ENCODE measurements at places on chromosomes 7 and 10.

DNA sequence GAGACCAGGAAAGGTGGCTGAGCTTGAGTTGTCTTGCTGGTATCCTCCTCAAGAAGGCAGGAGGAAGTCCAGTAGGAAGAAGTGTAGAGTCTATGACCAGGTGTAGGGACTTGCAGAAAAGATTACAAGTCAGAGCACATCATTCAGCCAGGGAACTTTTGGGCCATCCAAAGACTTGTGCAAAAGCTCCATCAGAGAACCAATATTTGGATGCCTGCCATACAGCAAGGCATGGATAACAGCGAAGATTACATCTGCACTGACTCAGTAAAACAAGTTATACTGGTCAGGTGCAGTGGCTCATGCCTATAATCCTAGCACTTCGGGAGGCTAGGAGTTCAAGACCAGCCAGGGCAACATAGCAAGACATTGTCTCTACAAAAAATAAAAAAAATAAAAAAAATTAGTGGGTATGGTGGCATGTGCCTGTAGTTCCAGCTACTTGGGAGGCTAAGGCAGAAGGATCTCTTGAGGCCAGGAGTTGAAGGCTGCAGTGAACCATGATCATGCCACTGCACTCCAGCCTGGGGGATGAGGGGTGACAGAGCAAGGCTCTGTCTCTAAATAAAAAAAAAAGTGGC is 13.2 kb upstream of the NMT2 start:
- DNase-seq, result no peak

DNA sequence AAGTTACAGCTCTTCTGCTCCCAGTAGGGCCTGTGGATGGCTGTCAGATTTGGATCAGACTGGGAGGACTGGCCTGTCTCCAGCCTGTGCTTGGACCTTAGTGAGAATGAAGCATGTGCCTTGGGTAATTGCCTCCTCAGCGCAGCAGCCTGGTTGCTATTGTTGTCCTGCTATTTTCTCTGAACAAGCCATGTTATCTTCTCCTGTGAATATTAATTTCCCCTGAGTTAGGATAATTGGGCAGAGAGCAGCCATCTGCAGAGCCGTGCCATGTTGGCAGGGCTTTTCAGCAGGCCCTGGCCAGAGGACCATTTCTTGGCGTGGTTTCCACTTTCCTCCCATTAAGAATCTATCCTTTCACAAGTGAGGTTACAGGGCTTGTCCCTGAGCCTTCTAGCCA is 497.3 kb downstream of the SORCS3 start:
- no peak for DNase-seq

DNA sequence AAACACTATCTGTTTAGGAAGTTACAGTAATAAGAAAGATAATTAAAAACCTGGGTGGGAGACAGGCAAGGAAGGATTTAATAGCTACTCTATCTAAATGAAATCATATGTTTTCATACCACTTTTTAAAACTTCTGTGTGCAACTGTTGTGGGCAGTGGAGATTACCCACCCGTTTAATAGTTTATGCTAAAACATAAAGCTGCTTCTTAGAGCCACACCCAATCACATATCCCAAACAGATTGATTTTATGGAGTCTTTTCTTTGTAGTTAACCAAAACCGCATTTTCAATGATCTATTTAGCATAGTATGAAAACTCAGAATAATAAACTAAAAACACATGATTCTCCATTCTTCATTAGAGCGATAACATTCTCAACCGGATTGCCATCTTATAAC is 304.1 kb downstream of the AGMO start:
- no peak for DNase-seq

DNA sequence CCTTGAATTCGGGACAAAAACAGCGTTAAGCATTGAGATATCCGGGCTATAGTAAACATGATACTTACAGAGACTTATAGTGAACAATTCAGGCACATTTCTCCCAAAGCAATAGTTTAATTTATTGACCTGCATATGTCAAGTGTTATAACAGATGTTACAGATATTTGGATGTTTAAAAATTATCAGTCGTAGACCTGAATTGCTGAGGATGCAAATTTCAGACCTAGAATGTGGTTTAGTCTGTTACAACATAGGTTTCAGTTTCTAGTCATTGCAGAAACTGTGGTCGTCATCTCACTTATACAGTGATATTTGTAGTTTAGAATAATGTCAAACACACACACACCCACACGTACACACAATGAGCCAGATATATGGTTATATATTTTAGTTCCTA is 85.2 kb downstream of the VTI1A start:
- peak; percentile 33 for DNase-seq

- DNase-seq, result no peak
Observed at GRCh38 chr7:84722086-84722485, 464.8 kb downstream of the SEMA3D start.

GRCh38 chr10:5574642-5575131 is 49.9 kb downstream of the CALML3 start:
- no peak for DNase-seq

DNA sequence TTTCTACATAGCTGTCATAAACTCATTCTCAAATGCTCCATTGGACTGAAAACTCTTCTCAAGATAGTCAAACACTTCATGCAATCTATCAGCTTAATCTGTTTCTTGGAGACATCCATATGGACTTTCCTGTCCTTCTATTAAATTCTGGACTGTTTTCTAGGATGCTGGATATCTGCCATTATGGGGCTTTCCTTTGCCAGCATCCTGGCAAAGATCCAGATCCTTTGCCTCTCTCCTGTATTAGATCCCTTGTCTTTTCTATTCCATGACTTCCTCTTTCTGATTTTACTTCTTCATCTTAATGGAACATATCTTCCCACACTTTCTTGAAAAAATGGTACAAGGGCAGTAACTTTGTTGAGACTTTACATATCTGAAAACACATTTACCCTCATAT is 35.9 kb upstream of the SKAP2 start:
- DNase-seq, result no peak

DNA sequence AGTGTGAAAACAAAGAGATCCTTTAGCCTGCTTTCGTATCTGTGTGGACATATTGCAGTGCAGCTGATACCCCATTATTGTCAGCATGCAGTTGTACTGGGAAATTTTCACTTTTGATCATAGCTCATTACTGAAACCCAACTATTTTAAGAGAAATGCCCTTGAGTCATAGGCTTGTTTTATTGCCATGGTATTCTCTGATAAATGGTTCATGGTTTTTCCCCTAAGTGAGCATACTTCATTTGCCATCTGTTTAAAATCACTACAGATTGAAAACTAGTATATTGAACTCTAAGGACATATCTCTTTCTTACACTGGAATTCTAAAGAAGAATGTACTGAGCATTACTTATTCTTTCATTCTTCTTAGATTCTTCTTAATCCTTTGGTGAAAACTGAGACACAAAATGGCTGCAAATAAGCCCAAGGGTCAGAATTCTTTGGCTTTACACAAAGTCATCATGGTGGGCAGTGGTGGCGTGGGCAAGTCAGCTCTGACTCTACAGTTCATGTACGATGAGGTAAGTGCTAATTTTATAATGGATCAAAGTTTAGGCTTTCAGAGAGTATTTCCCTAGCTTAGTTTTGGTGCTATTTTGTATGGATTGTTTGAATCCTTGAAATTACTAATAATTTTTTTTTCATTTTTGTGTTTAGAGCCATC is 63.0 kb downstream of the RALA start:
- DNase-seq, result peak; percentile 59

- DNase-seq, result no peak
Observed at GRCh38 chr7:74199551-74200355, 10.1 kb upstream of the LAT2 start.

- DNase-seq, result no peak
Observed at GRCh38 chr7:101598986-101599771, 29.9 kb downstream of the MYL10 start.

DNA sequence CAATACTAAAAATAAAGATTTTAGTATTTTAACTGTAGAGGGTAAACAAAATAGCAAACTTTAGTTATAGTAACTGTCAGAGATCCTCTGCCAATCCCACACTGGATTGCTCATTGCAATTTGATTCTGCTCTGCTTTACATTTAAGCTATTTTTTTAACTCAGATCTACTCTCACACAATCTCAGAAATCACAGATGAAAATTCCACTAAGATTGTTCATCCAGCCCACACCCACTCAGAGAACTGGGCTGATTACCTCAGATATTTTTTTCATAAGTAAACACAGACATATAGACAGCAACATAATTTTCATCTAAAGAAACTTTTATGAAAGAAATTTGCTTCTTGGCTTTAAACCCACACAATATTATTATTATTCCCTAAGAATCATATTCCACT is 7.0 kb downstream of the OSBPL3 start:
- DNase-seq, result no peak

Measured in GM06990 (cell line).